ENCODE measurements at places on chromosomes 12 and 14.

- DNase-seq, result no peak
Measured at GRCh38 chr12:25590011-25590721, 37.1 kb upstream of the LMNTD1 start.

DNA sequence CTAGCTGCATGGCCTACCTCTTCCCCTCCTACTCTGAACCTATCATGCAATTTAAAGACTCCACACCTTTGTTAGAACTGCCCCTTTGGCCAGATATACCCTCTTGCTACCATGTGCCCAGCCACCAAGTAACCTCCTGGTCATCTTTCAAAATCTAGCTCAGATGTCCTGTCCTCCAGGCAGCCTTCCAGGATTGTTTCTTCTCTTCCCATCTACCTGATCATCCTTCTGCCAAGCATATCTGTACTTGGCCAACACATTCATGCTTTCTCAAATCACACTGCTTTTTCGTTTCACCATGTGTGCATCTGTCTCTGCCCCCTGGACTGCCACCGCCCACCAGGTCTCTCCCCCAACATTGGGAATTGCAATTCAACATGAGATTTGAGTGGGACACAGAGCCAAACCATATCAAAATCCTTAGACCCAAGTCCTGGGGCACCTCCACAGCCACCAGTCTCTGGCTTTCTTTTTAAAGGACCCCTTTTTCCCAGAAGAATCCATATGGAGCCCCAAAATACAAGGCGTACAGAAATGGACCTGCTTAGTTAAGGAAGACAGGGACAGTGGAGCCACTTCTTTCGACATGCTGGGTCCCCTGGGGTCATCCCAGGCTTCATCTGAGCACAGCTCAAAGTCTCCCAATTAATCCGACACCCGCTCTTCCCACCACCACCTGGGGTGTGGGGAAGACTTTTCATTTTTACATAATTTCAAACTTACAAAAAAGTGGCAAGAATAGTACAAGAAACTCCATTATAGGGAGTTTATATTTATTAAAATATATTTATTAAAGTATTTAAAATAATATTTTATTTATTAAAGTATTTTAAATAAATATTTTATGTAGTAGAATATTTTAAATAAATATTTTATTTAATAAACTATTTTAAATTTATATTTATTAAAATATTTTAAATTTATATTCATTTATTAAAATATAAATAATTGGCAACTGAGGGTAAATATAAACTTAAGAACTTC, 7.9 kb upstream of the CMKLR1 start:
- no peak for DNase-seq

DNA sequence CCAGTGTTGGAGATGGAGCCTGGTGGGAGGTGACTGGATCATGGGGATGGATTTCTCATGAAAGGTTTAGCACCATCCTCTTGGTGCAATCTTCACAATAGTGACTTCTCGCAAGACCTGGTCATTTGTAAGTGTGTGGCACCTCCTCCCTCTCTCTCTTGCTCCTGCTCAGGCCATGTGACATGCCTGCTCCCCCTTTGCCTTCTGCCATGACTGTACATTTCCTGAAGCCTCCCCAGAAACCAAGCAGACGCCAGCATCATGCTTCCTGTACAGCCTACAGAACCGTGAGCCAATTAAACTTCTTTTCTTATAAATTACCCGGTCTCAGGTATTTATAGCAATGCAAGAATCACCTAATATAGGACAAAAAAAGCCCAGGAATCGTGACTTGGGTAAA, 171.0 kb upstream of the FOXN3 start:
- no peak for DNase-seq

GRCh38 chr12:63792338-63792737, 12.6 kb downstream of the RXYLT1 start:
- DNase-seq, result no peak

- DNase-seq, result no peak
Measured at GRCh38 chr12:53737093-53737808, 10.0 kb upstream of the CALCOCO1 start.

GRCh38 chr14:32601069-32601468, 272.0 kb downstream of the AKAP6 start:
- DNase-seq, result no peak

GRCh38 chr12:80195074-80195726, 95.9 kb downstream of the OTOGL start:
- peak; percentile 83 for DNase-seq

- no peak for DNase-seq
Measured at GRCh38 chr12:127239781-127240180, 1027.2 kb upstream of the TMEM132C start.

DNA sequence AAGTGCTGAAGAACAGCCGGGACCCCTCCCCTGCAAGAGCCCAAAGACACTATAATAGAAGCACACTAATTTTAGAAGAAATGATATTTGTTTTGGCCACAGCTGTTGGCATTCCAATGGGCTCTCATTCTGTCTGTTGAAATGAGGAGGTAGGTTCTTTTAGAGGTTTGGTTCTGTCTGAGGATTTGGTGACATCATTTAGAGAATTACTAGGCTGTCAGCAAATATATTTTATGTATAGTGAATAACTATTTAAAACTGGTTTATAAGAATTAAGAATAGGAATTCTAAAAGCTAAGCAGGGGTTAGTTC, 200.7 kb upstream of the SLC38A2 start:
- DNase-seq, result no peak

DNA sequence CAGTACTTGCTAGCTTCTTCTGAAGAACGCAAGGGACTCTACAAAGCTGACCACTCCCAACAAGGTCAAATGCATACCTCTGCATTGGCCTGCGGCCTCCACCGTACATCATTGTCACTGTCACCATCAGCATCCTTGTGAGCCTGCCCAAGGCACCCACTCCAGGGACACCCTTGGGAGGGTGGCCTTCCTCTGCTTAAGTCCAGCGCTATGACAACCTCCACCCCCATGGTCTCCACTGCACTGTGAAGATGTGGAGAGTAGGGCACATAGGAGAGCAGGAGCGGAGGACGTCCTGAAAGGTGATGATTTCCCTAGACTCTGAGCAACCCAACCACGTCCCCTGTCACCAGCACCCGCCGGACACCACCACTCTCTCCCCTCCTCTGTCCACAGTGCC, 252.8 kb downstream of the ALG10 start:
- DNase-seq, result no peak

DNA sequence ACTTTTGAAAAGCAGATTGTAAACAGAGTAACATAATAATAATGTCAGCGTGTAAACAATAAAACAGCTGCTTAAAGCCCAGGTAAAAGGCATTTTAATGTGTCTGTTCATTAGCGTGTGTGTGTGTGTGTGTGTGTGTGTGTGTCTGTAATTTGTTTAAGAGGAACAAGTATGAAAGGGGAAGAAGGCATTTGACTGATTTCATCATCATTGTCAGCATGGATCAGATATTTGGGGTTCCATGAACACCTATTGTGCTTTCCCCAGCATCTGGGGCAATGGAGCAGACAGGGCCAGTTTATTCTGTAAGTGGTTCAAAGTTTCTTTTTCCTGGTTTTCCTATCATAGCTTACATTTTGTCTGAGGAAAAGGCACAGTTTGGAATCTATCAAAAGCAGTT, 28.9 kb downstream of the SLC25A21 start:
- DNase-seq, result no peak

GRCh38 chr14:52052288-52052943, 16.4 kb downstream of the NID2 start:
- peak; percentile 88 for DNase-seq

GRCh38 chr12:5964913-5965900, 20.1 kb upstream of the ANO2 start:
- no peak for DNase-seq

GRCh38 chr14:86168371-86168770, 638.4 kb downstream of the FLRT2 start:
- no peak for DNase-seq

DNA sequence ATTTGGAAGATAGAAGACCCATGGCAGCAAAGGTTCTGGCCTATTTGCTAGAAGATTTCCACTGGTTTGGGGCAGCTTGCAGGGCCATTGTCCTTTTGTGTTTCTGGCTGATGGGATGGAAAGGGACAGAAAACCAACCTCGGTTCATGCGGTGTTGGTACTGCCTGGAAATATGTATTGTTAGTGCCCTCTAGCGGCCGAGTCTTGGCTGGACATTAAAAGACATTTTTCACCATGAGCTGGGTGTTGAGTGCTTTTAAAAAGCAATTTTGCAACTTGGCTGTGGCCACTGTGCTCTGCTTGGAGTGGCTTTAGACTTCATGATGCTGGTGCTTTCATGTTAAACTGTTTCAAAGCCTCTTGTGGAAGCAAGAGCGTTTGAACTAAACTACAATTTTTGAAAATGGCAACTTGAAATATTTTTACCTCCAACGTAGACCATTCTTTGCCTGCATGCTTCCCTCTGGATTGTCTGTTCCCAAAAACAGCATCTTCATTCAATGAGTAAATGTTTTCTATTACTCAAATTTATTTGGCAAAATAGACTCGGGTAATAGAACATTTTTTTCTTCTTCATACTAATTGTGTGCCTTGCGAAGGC, 102.7 kb upstream of the TBX5 start:
- peak; percentile 77 for DNase-seq

DNA sequence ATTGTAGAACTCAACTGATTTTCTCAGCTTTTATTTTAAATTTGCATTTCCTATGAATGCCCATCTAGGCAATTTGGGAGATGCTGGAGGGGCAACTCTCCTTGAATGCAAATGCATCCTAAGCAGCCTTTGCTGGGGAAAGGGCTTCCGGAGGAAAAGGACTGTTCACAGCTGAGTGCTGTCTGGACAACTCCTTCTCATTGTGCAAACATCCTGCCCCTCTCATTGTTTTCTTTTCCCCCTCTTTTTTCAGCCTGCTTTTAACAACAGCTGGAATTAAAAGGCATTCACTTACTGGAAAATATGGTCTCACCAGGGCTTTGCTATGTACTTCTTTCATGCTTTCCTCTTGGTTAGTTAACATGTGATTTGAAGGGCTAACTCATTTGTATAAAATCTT, 397.8 kb downstream of the FUT8 start:
- DNase-seq, result no peak

GRCh38 chr14:59254146-59254910, 65.9 kb downstream of the DAAM1 start:
- peak; percentile 94 for DNase-seq

GRCh38 chr14:105847400-105847799, 321.0 kb downstream of the TMEM121 start:
- DNase-seq, result no peak

GRCh38 chr12:22348208-22348607, 13.7 kb upstream of the ST8SIA1 start:
- no peak for DNase-seq

DNA sequence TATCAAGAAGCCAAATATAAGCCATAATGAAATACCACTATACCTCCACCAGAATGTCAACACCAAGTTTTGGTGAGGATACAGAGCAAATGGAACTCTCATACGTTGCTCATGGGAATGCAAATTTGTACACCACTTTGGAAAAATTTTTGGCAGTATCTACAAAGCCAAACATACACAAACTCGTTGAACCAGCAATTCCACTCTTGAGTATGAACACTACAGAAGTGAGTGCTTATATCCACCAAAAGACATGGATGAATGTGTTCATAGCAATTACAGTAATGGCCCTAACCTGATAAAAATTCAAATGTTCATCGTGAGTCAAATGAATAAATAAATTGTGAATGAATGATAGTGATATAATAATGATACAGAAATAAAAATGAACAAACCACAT, 24.8 kb downstream of the C12orf71 start:
- no peak for DNase-seq

DNA sequence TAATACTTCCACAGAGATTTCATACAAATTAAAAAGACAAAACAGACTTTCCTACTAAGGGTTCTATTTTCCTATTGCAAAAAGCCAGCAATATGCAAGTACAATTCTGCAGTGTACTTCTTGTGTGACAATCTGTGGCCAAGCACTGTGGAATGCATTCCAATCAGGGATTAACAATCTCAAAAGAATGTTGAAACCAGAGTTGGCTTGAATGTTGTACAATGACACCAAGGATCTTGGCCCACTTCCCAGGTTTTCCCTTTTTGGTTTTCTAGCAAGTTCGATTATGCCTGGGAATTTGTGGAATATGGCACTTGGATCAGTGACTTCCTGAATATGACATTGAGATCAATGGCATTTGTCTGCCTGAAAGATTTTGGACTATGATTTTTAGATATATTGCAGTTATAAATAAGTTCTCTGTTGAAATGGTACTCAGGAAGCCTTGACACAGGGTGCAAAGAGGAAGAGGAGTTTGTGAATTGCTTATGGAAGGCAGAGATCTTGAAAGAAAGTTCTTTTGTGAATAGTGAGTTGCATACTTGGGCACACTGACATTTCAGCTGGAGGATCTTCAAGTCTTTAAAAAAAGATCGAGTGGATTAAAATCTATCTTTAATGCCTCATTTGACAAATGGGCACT, 81.4 kb upstream of the FERMT2 start:
- peak; percentile 85 for DNase-seq

DNA sequence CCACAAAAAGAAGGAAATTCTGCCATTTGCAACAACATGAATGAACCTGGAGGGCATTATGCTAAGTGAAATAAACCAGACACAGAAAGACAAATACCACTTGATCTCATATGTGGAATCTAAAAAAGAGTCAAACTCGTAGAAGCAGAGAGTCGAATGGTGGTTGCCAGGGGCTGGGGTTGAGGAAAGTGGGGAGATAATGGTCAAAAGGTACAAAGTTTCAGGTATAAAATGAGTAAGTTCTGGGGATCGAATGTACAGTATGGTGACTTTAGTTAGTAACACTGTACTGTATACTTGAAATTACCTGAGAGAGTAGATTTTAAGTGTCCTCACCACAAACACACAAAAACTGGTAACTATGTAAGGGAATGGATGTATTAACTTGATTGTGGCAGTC, 129.4 kb downstream of the PPM1H start:
- no peak for DNase-seq

GRCh38 chr12:104925501-104925900, 32.6 kb downstream of the SLC41A2 start:
- DNase-seq, result no peak

GRCh38 chr14:87888136-87888999, 104.6 kb downstream of the GALC start:
- no peak for DNase-seq

GRCh38 chr14:104818714-104819161, 17.8 kb downstream of the ZBTB42 start:
- no peak for DNase-seq

- no peak for DNase-seq
Measured at GRCh38 chr12:69471667-69472385, 1.6 kb downstream of the FRS2 start.

DNA sequence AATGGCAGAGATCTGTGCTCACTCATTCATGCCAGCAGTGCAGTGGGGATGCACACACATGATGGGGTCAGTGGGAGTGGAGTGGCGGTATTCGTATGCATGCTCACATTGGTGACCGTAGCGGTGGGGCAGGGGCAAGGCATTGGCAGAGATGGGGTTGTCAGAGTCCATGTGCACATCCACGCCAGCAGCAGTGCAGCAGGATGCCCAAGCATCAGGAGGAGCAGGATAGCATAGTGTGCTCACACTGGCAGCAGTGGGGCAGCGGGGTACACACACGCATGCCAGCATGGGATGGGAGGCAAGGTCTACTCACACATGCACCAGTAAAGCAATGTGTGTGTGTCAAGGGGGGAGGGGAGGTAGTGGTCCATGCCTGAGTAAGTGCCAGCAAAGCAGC, 89.4 kb upstream of the GARIN6 start:
- no peak for DNase-seq

Measured in foreskin fibroblast (primary cell).